ENCODE measurements at places on chromosomes 2 and 18.
A peak's percentile ranks its signal among the peaks of the same experiment; 100 is the strongest.

DNA sequence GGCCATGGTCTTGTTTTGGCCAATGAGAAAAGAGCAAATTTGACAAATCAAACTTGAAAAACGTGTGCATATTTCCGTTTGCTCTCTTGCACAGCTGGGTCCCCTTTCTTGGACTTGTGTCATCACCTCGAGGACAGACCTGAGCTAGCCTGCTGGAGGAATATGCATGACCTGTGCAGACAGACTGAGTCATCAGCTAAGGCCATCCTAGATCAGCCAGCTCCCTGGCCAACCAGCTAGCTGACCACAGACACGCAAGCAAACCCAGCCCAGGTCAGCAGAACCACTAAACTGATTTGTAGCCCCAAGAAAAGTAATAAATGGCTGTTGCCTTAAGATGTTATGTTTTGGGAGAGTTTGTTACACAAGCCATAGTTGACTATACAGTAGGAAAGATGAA lies 61.3 kb upstream of the PAX3 start:
- DNase-seq, result no peak

GRCh38 chr2:194566907-194567660 lies 1089.9 kb upstream of the SLC39A10 start:
- no peak for DNase-seq

DNA sequence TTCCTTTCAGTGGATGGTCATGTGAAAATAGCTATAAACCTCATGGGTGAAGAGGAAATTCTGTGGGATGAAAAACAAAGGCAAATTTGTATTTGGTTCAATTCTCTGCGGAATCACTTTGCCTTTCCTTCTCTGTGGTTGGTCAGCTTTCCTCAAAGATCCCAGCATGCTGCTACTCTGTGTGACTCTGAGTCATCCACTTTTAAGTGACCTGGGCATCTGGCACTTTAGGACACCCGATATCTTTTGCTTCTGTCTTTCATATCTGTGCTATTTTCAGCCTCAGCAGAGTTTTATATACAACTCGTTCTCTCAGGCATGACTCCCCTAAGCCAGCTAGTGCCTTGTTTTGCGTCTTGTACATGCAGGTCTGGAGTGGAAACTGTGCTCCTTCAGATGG lies 217.0 kb upstream of the PIEZO2 start:
- DNase-seq, result no peak

DNA sequence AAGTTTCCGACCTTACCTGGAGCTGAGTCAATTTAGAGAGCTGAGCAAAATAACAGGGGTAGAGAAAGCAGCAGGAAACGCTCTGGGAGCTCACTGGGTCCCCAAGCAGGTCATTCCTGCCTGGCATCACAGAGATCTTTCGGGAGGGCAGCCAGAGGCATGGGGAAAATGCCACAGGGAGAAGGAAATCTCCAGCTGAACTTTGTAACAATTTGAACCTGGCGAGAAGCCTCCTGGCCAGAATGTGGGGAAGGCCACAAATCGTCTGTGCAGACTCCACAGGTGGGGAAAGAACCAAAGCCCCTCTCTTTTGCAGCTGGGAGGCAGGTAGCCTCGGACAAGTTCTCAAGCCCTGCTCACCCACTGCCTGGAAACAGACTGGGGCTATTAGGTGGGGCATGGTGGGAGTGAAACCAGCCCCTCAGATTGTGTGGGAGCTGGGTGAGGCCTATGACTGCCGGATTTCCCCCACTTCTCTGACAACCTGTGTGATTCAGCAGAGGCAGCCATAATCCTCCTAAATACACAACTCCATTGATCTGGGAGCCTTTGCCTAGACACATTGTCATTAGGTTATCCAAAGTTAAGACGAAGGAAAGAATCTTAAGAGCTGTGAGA lies 53.9 kb downstream of the INO80D start:
- DNase-seq, result no peak

DNA sequence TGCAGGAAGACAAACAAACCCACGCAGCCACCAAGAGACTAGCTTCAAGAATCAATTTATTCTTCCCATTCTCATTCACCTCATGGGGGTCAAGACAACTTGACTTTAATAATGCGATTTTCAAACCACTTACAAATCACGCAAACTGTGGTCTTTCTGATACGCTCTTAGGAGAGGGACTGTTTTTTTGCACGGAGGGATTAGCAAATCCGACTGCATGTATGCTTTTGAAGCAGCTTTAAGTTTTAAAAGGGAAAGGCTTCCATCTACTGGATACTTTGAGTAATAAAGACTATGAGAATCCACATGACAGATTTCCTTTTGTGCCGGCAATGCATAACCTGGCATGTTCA lies 322.9 kb upstream of the KCNJ3 start:
- no peak for DNase-seq

- DNase-seq, result no peak
Observed at GRCh38 chr18:63421514-63421913, 762 bp downstream of the VPS4B start.

GRCh38 chr2:11009891-11010290 lies 98.2 kb downstream of the KCNF1 start:
- no peak for DNase-seq

- DNase-seq, result no peak
Observed at GRCh38 chr2:239162141-239162821, 238.5 kb downstream of the HDAC4 start.

DNA sequence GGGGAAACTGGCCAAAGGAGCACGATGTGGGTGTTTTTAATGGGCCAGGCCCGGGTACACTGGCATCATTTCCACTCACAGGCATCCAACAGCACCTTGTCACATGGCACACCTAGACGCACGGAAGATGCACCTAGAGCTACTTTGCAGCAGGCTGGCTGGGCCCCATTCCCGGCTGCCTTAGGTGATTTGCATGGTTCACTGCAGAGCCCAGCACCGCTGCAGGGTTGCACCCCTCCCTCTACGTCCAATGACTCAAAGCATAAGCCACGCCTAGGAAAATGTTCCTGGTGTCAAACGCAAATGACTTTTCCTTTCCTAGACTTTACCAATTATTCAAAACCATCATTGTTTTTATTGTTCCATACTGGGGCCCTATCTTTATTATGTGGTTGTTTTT lies 222.9 kb downstream of the EIPR1 start:
- DNase-seq, result no peak

DNA sequence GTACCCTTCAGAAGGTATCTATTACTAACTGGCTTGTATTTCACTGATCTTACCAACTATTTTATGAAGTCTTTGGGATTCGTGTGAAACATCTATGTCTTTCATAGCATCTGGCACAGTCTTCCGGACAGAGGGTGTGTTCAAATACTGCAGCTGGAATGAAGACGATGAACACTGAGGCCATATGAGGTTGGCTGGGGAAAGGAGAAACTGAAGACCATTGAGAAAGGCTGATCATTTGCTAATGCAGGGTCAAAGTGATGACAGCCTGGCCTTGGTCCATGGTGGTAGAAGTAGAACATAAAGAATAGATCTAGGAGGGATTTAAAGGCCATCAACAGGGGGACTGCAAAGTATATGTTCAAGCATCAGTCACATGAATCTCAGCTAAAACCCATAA lies 132.7 kb downstream of the CCBE1 start:
- no peak for DNase-seq

DNA sequence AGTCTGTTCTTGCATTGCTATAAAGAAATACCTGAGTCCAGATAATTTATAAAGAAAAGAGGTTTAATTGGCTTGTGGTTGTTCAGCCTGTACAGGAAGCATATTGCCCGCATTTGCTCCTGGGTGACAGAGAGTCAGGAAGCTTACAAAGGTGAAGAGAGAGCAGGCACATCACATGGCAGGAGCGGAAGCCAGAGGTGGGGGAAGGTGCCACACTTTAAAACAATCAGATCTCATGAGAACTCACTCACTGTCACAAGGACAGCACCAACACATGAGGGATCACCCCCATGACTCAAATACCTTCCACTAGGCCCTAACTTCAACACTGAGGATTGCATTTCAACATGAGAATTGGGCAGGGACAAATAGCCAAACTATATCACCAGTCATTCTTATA lies 124.8 kb upstream of the COL5A2 start:
- no peak for DNase-seq

- no peak for DNase-seq
Observed at GRCh38 chr2:219468410-219469185, 30.1 kb upstream of the GMPPA start.

GRCh38 chr2:42105330-42106256 lies 57.8 kb downstream of the PKDCC start:
- DNase-seq, result peak; percentile 55

- no peak for DNase-seq
Observed at GRCh38 chr18:72161691-72162090, 382.5 kb downstream of the CBLN2 start.

GRCh38 chr2:26838121-26838906 lies 9.6 kb upstream of the DPYSL5 start:
- DNase-seq, result no peak

GRCh38 chr18:31369478-31369877 lies 7.1 kb upstream of the DSG4 start:
- no peak for DNase-seq

- no peak for DNase-seq
Observed at GRCh38 chr18:76383636-76384035, 111.4 kb downstream of the ZNF516 start.

- no peak for DNase-seq
Observed at GRCh38 chr2:15527074-15527739, 33.9 kb downstream of the NBAS start.

DNA sequence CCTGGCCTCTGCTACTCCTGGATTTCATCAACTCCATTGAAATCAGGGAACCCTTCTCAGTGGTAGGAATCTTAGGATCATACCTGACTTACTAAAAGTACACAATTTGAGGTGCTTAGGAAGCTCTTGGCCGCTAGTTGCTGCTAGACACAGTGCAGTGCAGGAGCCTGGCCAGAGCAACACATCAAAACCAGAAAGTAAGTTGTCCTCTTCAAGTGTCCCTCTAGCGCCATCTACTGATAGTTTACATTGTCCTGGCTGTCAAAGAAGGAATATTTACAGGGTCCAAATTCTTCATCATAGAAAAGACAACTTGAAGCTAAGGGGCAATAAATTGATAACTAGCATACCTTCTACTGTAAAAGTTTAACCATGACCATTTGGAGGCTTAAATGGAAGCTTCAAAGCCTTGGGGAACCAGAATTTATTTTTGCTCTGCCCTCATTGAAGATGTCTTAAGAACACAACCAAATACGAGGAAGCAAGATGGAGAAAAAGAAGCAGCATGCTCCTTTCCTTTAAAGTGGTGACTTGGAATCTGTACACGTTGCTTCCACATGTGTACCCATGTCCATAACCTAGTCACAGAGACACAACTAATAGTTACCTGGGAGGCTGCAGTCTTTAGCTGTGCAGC lies 889.1 kb upstream of the GCFC2 start:
- no peak for DNase-seq

- no peak for DNase-seq
Observed at GRCh38 chr18:4207383-4207985, 247.6 kb downstream of the DLGAP1 start.

- DNase-seq, result no peak
Observed at GRCh38 chr18:27298214-27298804, 113.2 kb upstream of the CHST9 start.

DNA sequence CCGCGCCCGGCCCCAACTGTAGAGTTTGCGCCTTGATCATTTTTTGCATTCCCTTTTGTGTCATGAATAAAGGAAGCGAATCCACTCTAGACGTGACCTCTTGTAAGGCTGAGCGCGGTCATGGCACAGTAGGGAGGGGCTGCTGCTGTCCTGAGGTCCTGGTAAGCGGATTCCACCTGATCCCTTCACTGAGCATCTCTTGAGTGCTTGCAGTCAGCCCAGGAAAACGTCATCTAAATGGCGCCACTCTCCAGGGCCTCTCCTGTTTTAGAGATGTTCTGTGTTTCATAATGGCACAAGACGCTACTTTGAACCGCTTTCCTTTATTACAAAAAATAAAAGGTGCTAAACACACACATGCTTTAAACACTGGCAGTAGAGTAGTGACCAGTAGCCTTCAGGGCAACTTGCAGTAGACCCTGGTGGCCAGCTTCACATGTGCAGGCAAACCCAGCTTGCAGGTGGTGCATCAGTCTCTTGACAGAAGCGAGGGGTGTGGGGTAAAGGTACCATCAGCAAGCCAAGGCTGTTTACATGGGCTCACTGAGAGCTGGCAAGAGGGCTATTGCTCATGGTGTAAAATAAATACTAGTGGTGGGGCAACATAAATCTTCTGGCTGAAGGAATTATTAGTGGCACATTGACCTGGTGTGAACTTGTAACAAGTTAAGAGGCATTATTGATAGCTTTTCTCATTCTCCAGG lies 43.0 kb upstream of the ACKR3 start:
- no peak for DNase-seq

DNA sequence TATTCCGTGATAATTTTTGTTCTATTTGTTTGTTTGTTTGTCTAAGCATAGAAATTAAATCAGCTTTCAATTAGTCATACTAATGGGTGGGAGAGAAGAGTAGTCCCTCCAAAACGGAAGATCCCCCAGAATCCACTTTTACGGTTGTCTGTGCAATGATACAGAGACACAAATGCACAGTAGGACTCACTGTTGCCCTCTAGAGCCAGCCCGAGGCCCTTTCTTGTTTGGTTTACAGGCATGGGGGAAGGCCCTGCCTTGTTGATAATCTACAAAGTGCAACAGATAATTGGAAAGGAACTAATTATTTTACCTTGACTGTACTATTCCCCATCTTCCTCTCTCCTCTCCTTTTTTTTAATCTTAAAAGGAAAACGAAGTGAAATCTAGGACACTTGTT lies 121.1 kb downstream of the ACOXL start:
- no peak for DNase-seq

All from stimulated activated CD8-positive, alpha-beta memory T cell treated with anti-CD3 and anti-CD28 coated beads, Interleukin-15, amount 100 ng/mL, for 1 hour (primary cell).